Activated T-cell treated with anti-CD3 and anti-CD28 coated beads, Interleukin-2, amount 50 U/mL, for 1 hour (primary cell): ENCODE measurements at places on chromosomes 13 and 19.

DNA sequence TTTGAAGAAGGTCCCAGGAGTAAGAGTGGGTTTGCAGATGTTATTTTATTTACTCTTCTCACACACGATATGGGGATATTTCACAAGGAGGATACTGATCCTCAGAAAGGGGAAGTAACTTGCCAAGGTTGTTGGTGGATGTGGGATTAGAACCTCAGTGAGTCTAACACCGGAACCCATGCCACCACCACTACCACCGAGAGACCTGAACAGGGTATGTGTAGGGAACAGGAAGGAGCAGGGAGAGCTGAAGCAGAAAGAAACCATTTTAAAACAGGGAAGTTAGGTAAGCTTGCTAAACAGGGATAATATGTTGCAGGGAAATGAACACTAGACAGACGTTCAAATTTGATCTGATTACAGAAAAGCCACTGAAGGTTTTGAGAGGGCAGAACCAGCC is 11.6 kb upstream of the CEACAM3 start:
- DNase-seq = no peak

GRCh38 chr13:56528040-56528790 is 612.5 kb upstream of the PRR20A start:
- no peak for DNase-seq

GRCh38 chr19:3852614-3853254 is 16.1 kb downstream of the ZFR2 start:
- DNase-seq = peak; percentile 42

- DNase-seq = no peak
Observed at GRCh38 chr19:35060160-35060855, 18.8 kb downstream of the HPN start.

- no peak for DNase-seq
Observed at GRCh38 chr19:10823690-10824089, 12.3 kb downstream of the TMED1 start.

- no peak for DNase-seq
Observed at GRCh38 chr13:72244788-72245187, 377.8 kb upstream of the DACH1 start.

- DNase-seq = no peak
Observed at GRCh38 chr13:20141238-20142022, 19.4 kb downstream of the GJA3 start.

GRCh38 chr13:36915106-36915505 is 4.9 kb downstream of the SMAD9 start:
- DNase-seq = no peak

DNA sequence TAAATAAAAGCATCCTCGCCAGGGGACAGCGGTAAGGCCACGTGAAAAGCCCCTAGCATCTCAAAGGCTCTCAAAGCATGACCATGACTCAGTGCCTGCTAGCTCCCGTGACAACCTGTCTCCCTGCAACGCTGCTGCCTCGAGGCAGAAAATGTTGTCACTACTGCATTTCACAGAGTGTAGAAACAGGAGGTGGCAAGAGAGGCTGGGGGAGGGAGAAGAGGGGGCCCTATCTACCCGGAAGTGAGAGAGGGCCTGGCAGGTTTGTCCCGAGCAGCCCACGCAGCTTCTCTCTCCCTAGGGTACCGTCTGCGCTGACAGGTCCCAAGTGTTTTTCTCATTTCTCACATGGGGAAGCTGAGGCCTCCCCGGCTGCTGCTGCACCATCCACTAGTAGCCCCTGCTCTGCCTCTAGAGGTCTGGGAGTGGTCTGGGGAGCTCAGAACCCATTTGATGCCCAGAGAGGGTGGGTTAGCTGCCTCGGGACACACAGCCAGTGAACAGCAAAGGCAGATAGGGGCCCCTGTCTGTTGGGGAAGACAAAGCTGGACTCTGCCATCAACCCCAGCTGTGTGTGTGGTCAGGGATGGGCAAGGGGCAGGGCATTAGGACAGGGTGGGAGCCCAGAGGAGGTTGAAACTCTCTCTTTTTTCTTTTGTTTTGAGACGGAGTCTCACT is 3.7 kb downstream of the TINCR start:
- no peak for DNase-seq

- DNase-seq = no peak
Observed at GRCh38 chr13:111326621-111326965, 6.2 kb downstream of the TEX29 start.

DNA sequence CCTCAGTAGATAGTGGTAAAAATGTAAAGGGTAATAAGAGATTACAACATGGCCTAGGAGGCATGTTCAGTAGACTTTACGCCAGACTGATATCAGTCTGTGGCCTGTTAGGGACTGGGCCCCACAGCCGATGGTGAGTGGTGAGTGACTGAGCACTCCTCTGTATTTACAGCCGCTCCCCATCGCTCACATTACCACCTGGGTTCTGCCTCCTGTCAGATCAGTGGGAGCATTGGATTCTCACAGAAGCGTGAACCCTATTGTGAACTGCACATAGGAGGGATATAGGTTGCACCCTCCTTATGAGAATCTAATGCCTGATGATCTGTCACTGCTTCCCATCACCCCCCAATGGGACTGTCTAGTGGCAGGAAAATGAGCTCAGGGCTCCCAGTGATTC is 17.9 kb downstream of the NLRP11 start:
- DNase-seq = no peak
